ENCODE measurements at places on chromosomes 16 and 17.

DNA sequence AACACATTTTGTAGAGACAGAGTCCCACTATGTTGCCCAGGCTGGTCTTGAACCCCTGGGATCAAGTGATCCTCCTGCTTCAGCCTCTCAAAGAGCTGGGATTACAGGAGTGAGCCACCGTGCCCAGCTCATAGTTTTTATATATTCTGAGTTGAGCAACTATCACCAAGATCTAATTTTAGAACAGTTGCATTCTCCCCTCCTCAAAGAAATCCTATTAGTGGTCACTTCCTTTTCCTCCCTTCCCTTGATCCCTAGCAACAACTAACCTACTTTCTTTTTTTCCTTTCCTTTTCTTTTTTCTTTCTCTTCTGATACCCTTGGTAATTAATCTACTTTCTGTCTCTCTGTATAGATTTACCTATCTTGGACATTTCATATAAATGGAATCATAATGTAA is 61.5 kb upstream of the B4GALNT2 start:
- no peak for DNase-seq

- DNase-seq = no peak
These were observed 4.4 kb upstream of the SOX8 start for GRCh38 chr16:977081-977701.

DNA sequence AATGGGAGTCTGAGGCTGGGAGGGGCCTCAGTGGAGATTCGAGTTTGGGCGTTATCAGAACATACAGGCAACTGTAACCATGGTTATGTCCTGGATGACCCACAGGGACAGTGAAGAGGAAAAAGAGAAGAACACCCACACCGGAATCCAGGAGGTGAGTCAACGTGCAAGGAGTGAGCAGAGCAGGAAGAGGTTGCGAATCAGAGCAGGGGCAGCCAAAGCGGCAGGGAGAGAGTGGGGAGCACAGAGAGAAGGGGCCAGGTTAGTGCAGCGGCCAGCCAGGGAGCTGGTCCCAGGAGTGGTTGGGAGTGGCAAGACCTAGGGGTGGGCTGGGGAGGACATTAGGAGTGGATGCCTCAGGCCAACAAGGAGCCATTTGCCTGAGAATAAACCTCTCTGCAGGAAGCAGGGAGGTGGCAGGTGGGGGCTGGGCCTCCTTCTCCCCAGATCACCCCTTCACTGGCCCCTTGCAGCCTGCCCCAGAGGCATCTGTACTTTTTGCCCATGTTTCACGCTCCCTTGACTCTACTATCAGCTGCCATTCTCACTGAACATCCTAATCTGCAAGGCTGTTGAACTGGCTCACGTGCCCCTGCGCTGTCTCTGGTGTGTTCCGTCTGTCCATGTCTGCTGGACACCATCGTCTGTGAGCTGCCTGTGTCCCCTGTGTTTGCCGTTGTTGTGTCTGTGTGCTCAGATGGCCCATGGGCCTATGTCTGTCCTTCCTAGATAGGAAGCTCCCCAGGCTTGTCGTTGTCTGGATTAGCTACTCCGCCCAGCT is 5.1 kb downstream of the KRT13 start:
- DNase-seq = no peak

DNA sequence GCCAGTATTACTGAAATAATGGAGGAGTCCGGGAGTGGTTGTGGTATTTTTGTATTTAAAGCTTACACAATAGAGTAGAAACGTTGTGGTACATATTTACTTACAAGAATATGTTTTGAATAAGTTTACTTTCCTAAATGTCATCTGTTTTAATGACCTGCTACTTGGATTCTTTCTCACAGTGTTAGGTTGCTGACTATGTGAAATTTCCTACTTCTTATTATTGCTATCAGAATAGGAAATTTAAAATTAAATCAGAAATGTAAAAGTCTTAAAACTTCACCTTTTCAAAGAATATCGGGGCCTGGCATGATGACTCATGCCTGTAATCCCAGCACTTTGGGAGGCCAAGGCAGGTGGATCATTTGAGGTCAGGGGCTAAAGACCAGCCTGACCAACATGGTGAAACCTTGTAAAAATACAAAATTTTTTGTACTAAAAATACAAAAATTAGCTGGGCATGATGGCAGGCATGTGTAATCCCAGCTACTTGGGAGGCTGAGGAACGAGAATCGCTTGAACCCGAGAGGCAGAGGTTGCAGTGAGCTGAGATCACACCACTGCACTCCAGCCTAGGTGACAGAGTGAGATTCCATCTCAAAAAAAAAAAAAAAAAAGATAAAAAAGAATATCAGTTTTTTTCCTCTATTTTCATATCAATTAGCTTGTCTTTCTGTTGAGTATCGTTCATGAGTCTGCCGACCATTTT is 77.8 kb downstream of the VMP1 start:
- DNase-seq = no peak

DNA sequence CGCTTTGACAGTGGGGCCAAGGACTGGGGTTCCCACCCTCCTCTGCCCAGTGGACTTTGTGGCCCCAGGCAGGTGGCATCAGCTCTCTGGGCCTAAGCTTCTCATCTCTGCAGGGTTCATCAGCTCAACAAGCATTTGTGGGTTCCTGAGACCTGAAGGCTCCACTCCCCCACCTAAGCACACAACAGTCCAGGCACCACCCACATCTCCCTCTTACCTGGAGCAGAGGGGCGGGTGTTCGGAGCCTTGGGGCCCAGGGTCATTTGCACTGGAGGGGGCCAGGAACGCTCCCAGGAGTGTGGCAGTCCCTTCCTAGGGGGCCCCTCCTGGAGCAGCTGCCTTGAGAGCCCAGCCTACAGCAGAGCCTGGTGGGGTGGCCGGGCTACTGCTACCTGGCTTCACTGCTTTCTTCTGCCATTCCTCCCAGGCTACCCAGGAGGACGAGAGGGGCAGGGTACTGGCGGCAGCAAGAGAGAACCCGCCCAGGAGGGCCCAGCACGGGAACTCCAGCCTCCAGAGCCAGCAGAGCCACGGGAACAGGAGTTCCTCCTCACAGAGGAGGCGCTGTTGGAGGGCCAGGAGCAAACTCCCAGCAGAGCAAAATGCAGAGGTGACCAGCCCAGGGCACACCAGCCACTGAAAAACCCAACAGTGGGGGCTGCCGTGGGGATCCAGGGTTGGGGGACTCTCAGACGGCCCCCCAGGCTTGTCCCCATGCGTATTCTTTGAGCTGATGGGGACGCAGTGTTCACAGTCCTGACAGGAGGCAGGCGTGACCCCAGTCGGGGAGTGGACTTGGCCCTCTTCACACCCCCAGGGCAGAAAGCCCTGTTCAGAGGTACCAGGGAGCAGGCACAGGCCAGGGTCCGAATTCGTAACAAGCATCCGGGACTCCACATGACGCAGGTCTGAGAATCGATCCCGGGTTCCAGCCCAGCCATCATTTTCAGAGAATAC is 35.1 kb upstream of the SLC38A10 start:
- DNase-seq = peak; percentile 34

- DNase-seq = no peak
These were observed 53.1 kb downstream of the MRC2 start for GRCh38 chr17:62680541-62681052.

DNA sequence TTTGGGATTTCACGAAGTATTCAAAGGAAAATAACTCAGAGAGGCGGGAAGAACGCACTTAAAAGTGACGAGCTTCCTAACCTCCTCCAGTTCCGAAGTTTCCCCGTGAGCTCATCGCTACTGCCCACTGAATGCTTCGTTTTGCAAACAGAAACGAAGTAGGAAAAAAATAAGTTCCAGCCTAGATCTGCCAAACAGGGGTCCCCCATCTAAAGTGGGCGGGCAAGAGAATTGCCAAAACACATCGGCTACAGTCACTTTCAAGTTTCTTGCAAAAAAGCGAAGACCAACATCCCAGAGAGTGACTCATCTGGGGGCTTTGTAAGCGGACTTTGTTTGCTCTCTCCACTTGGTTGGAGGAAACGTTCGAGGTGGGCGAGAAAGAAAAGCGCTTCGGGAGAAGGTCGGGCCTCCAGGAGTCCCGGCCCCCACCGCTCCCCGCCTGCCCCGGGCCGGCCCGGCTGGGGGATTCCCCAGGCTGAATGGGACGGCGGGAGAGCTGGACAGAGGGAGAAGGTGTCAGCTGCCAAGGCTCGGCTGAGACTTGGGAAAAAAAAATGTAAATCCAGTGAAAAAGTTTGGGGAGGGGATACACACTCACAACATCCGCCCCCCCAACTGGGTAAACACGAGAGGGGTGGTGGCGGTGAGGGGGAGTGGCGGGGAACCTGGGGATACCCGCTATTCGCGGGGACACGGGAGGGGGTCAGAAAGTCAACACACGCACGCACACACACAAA is 1.0 kb downstream of the VEZF1 start:
- peak; percentile 52 for DNase-seq

GRCh38 chr17:29107933-29108822 is 65.2 kb downstream of the PIPOX start:
- DNase-seq = peak; percentile 68

- DNase-seq = no peak
These were observed 28.3 kb upstream of the ST6GALNAC1 start for GRCh38 chr17:76671912-76672262.

Data from left ventricle myocardium superior (tissue), 1 donor.